ENCODE measurements at places on chromosomes 1 and 21. TPM values are rescaled to one million over a fixed set of nuclear protein-coding genes. Genes with fewer than 3 reads are reported as not detected.

The CHI3L2 gene
- 0.40 TPM for total RNA-seq

The PSRC1 gene
- total RNA-seq, result 18.6 TPM

The HAPLN2 gene
- total RNA-seq, result not detected

The ADCY10 gene
- 0.17 TPM for total RNA-seq

The SLC16A4 gene
- total RNA-seq, result 41.1 TPM

The TBX15 gene
- 0.07 TPM for total RNA-seq

The PTPRC gene
- not detected for total RNA-seq

The ELF3 gene
- 265 TPM for total RNA-seq

The TFF3 gene
- not detected for total RNA-seq

The SYDE2 gene
- 1.0 TPM for total RNA-seq

The SLAMF7 gene
- total RNA-seq, result 4.0 TPM
